Neural progenitor cell (in vitro differentiated cells): ENCODE measurements at places on chromosomes 3 and 15.

- no peak for DNase-seq
Measured at GRCh38 chr3:120418446-120418845, 32.3 kb downstream of the FSTL1 start.

DNA sequence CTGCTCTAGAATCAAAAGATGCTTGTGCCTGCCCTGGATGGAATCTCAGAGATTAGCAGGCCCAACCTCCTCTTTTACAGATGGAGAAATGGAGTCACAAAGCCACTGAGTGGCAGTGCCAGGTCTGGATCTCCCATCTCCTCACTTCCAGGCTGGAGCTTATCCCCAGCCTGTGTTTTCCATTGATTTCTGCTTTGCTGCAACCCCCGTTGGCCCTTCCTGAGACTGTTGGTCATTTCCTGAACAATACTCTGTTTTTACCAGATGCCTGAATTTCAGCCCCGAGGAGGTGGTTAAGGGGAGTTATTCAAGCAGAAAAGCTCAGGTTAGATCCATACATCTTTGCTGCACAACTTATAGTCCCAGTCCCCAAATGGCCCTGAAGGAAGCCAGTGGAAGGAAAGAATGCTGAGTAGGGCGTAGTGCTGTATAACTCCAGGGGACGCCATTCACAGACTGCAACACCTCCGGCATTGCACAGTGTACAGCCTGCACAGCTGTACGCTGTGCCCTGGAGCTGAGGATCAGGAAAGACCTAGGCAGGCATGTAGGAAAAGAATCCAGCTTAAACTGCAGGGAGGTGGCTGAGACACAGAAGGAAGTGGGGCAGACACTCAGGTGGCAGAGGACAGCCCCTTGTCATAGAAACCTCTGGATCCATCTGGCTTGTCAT, 77.5 kb downstream of the RPLP1 start:
- DNase-seq: no peak

- no peak for DNase-seq
Measured at GRCh38 chr15:89707577-89707976, 17.0 kb downstream of the WDR93 start.

DNA sequence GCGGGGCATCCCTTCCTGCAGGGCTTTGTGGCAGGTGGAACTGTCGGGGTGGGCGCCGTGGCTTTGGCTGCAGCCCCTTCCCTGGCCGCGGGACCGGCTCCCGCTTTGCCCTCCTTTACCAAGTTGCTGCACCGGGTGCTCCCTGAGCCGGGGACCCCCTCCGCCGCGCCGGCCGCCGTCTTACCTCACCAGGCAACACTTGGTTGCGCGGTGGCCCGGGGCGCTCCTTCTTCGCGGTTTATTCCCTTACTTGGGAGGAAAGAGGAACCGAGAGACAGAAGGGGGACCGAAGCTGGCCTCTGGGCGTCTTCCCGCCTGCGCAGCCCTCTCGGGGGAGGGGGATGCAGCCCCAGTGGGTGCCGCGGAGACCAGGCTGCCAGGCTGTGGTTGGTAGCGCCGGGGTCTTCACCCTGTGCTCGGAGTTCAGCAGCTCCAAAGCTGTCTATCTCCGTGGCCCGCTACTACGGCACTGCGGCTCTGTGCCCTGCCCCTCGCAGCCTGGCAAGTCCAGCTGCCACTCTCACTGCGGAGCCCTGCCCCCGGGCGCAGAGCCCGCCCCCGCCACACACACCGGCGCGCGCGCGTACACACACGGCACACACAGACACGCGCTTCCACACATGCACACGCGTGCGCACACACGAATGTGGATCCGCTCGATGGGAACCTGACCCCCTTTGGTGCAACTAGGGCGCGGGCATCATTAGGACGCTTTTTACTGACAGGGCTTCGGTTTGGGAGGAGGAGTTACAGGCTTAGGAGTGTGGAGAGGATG, at the start of gene DGKG:
Gene DGKG, minus strand, starts transcription at position 473 of the 775 bp plus-strand sequence. CDS start 41,775 bp downstream, outside the sequence.
- DNase-seq: peak; percentile 59
